Forelimb muscle (tissue), 1 donor: ENCODE measurements at places on chromosomes 7 and 10. TPM values are rescaled to one million over a fixed set of nuclear protein-coding genes. Genes with fewer than 3 reads are reported as not detected.
A peak's percentile ranks its signal among the peaks of the same experiment; 100 is the strongest.

CSGALNACT2 gene
- polyA plus RNA-seq, result 23.9 TPM

ERVW-1 gene
- 1.4 TPM for polyA plus RNA-seq

CPN1 gene
- polyA plus RNA-seq, result not detected

AKR1C8 gene
- polyA plus RNA-seq, result not detected

SEMA3A gene
- polyA plus RNA-seq, result 20.3 TPM

RBP4 gene
- polyA plus RNA-seq, result 1.9 TPM

- DNase-seq, result no peak
Observed at GRCh38 chr10:31927565-31927883, 1.1 kb downstream of the ARHGAP12 start.

DNA sequence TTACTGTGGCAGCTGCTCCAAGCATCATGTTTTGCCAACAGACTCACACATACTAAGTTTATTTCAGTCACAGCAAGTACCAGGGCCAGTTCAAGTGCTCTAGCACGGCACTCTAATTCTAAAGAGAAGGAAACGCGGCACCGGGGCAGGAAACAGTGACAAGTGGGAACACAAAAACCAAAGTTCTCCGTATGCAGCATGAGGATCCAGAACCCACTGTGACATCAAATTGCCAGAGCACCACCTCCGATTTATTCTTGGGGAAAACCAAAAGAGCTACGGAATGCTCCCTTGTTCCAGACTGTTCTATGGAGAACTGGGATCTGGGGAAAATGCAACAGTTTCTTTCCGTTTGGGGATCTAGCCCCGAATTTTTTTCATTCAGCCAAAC lies 448 bp upstream of the PTER start:
- DNase-seq, result no peak

DNA sequence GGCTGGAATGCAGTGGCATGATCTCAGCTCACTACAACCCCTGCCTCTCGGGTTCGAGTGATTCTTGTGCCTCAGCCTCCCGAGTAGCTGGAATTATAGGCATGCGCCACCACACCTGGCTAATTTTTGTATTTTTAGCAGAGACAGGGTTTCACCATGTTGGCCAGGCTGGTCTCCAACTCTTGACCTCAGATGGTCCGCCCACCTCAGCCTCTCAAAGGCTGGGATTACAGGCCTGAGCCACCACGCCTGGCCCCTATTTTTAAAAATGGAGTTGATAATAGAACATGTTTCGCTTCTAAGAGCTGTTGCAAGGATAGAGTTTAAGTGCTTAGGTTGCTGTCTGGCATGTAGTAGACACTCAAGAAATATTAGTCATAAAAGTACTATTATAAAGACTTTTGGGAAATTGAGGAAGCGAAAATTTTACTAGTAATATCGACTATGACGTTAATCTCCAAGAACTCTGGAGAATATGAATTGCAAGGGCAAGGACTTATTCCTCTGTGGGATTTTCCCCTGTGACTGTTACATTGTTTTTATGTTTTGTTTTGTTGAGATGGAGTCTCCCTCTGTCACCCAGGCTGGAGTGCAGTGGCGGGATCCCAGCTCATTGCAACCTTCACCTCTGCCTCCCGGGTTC lies 7.9 kb downstream of the GTF2I start:
- no peak for DNase-seq

DNA sequence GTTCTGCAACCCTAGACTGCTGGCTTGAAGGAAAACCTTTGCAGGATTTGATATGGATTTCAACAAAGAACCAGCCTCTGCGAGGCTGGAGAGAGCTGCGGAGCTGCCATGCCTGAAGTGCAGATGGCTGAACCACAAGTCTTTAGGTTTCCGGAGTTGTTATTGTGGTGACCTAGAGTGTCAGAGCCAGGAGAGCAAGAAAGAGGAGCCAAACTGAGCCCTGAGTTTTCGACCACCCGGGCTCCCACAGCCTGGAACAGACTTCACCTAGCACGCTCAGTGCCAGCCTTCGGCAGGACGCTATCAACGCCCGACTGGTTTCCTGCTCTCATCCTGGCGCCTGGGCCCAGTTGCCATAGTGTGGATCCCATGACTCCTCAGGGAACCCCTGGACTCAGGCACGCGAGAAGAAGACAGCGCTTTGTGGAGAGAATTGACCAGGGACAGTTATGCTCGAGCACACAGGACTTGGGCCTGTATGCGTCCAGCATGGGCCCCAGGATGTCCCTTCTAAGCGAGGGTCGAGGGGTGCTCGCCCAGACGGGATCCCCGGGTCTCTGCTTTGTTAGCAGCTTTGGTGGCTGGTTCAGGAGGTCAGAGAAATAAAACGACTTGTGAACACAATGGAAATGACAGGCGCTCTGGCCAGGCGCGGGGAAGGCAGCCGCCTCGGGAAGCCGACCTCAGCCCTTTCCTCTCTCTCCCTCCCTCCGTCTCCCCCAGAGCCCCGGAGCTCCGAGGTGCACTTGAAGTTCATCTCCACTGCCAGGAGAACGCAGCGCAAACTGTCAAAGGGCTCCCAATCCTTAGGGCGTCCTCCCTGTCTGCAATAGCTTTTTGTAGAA lies 1.8 kb upstream of the GAD2 start:
- no peak for DNase-seq

DNA sequence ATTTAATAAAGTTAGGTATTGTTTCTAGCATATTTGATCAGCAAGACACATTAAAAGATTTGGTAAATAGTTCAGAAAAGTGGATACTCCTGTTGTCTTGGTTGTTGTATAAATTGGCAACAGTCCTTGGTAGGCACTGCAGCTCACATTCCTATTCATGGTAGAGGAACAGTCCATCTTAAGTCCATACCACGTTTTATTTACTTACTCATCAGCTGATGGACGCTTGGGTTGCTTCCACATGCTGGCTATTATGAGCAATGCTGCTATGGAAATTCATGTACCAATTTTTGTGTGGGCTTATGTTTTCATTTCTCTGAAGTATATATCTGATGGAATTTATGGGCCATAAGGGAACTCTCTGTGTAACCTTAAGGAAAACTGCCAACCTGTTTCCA lies 43.3 kb downstream of the C10orf120 start:
- no peak for DNase-seq

DNA sequence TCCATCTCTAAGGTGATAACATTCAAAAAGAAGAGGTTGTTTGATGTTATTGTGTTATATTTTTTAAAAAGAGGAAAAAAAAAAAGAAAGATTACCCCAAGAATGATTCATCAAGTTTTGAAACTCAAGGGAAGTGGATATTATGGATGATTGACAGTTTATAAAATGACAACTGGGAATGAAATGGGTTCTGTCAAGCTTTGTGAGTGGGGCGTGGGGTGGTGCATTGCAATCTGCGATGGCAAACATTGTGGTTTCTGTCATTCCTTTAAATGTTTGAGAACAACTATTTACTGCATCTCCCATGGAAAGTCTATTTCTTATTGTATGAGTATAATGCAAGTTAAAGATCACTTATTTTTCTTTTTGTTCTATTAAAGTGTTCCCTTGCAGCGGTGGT lies 297.0 kb downstream of the CCDC3 start:
- DNase-seq, result no peak

DNA sequence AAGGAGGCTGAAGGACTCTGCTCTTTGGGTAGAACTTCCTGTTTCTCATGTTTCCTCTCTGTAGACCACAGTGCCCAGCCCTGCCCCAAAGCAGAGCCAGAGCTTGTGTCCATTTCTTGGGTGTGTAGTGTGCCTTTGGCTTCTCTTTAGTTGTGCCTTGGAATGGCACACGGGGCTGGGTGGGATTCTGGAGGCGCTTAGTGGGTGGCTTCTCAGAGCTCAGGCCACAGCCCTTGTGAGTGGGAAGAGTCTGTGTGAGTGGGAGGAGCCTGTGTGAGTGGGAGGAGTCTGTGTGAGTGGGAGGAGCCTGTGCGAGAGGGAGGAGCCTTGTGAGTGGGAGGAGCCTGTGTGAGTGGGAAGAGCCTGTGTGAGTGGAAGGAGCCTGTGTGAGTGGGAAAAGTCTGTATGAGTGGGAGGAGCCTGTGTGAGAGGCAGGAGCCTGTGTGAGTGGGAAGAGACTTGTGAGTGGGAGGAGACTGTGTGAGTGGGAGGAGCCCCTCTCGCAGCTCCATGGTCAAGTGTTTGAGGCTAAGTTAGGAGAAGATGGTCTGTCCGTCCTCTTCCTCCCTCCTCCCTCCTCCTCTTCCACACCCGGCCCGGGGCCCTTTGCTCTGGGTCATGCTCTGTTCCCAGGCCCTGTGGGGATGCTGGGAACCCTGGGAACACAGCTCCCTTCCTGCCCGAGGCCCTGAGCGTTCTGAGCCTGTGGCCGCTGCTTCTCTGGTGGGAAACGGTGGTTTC lies 153.0 kb downstream of the GRK5 start:
- no peak for DNase-seq

DNA sequence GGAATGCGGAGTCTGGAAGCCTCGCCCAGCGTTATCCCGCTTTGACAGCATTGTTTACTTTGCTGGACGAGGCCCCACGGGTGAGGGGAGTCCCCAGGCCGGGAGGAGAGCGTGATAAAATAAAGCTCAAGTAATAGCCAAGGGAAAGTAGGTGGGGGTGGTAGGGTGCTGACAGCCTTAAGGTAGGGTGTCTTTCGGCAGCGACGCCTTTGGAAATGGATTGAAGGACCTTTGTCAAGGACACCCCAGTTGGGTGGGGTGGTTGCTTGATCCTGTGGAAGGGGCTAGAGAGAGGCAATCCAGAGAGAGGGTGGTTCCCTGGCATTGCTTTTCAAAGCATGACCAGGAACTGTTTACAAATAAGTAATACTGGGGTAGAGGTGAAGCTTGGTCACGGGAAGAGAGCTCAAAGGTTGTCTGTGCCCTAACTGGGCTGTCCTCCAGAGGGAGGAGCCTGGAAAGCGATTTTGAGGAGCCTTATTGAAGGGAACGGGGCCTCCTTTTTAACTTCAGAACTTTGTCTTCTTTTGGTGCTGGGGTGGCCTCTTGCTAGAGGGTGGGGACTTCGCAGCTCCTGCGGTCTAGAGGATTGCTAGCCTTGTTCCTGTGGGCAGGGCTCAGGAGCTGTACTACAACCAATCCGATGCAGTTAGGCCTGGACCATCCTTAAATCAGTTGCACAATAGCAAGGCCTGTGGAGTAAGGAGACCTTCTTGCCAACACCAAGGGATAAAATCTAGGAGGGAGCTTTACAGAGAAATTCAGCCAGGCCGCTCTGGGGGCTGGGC lies 1.3 kb downstream of the EIF4EBP2 start:
- DNase-seq, result peak; percentile 82

GRCh38 chr10:102102421-102102820 lies 17.7 kb downstream of the LDB1 start:
- DNase-seq, result no peak

GRCh38 chr7:108459922-108460551 lies 3.8 kb upstream of the NRCAM start:
- DNase-seq, result no peak
